Naive thymus-derived CD8-positive, alpha-beta T cell (primary cell): ENCODE measurements at places on chromosomes 2 and 18. TPM values are rescaled to one million over a fixed set of nuclear protein-coding genes. Genes with fewer than 3 reads are reported as not detected.

DNA sequence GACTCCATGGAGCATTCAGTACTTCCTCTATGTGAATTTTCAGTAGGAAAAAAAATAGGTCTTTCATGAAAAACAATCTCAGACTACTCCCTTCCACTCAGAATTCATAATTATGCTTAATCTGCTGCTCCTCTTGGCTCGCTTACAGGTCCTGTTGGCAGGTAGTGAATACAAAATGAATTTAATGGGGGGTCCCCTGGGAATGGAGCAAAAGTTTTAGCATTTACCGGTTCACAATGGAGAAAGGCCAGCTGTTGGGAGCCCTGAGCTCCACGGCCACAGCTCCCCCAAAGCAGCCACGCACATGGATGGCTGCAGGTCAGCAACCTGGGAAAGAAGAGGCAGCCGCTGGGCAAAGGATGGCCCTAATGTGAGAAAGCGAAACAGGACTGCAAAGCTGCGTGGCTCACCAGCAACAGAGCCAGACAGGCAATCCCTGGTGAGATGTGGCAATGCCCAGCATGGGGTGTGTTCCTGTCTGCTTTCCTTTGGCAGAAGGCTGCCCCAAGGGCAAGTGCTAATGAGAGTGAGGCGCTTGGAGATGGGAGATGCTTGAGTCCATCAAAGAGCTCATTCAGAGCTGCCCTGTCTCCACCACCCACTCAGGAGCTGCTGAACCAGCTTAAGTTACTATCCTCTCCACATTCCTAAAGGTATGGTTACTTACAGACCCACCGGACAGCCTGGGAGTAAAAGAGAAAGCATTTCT lies 447.4 kb downstream of the EPHA4 start:
- H3K4me3 ChIP-seq = no peak overlapping the region
- peaks cover 6% of the 10 kb centered on the region for H3K36me3 ChIP-seq
- peaks cover 8% of the 10 kb centered on the region for H3K27me3 ChIP-seq
- H3K4me1 ChIP-seq = no peaks in the 10 kb centered on the region
- no peak overlapping the region for H3K27ac ChIP-seq

- no peak overlapping the region for H3K27ac ChIP-seq
- no peak overlapping the region for H3K4me3 ChIP-seq
- no peaks in the 10 kb centered on the region for H3K4me1 ChIP-seq
Observed at GRCh38 chr18:44954257-44954656, 273.6 kb downstream of the SETBP1 start.

- no peaks in the 10 kb centered on the region for H3K27me3 ChIP-seq
- no peak overlapping the region for H3K4me3 ChIP-seq
- peaks cover 63% of the 10 kb centered on the region for H3K36me3 ChIP-seq
- no peak for DNase-seq
- peaks cover 3% of the 10 kb centered on the region for H3K4me1 ChIP-seq
Observed at GRCh38 chr18:76364282-76365259, 130.5 kb downstream of the ZNF516 start.

DNA sequence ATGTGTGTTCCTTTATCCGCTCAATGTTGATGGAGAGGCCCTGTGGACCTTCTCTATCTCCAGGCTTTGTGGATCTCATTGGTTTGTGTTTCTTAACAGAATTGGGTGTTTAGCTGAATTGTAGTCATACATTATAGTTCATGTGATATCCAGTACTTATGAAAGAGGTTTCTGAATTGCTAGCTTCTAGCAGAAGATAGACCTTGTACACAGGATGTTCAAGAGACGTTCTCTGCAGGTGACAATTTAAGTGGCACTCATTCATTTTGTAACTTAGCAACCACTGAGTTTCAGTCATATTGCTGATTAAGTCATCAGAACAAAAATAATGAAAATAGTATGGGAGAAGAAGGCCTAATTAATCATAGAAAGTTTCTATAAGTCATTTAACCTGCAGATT lies 279.2 kb downstream of the ALPK2 start:
- no peak overlapping the region for H3K27ac ChIP-seq
- H3K36me3 ChIP-seq = peaks cover 13% of the 10 kb centered on the region
- no peak for DNase-seq

DNA sequence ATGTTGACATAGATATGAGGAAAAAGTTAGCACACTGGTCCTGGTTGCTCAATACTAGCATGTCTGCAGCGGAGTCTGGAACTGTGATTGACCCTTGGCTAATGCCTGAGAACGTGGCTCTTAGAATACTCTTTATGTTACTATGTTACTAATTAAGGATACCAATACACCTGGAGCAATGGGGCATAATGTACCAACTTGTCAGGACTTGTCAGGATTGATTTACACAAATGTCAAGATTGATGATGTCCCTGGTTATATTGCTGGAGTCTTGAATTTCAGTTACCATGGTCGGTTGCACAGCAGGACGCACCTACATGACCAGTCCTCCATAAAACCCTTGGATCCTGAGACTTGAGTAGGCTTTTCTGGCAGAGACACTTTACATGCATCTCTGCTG lies 810.9 kb downstream of the CPS1 start:
- no peaks in the 10 kb centered on the region for H3K27me3 ChIP-seq
- H3K36me3 ChIP-seq = no peaks in the 10 kb centered on the region
- DNase-seq = no peak
- no peak overlapping the region for H3K4me3 ChIP-seq
- H3K4me1 ChIP-seq = no peaks in the 10 kb centered on the region

DNA sequence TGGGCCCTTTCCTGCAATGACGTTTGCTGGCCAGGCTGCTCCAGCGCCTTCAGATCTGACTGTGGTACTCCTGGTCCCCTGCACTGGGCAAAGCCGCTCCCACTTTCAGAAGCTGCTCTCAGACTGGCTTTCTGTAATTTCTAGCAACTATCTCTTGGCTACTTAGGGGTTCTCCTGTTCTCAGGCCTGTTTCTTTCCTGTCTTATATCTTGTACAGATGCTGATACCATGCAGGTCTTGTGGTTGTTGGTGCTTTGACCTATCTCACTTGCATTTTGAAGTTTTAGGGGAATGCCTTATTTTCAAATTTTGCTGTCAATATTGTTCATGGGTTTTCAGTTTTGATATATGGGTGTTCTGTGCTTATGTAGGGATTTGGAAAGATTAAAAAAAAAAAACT lies 145.8 kb downstream of the CLIP4 start:
- no peak overlapping the region for H3K4me3 ChIP-seq
- H3K27me3 ChIP-seq = peaks cover 13% of the 10 kb centered on the region
- peaks cover 2% of the 10 kb centered on the region for H3K36me3 ChIP-seq
- no peak for DNase-seq
- no peak overlapping the region for H3K27ac ChIP-seq

GRCh38 chr2:1972422-1972821 lies 228.1 kb upstream of the PXDN start:
- H3K4me3 ChIP-seq = no peak overlapping the region
- no peak overlapping the region for H3K27ac ChIP-seq
- H3K27me3 ChIP-seq = no peaks in the 10 kb centered on the region
- no peaks in the 10 kb centered on the region for H3K4me1 ChIP-seq
- H3K36me3 ChIP-seq = no peaks in the 10 kb centered on the region

DNA sequence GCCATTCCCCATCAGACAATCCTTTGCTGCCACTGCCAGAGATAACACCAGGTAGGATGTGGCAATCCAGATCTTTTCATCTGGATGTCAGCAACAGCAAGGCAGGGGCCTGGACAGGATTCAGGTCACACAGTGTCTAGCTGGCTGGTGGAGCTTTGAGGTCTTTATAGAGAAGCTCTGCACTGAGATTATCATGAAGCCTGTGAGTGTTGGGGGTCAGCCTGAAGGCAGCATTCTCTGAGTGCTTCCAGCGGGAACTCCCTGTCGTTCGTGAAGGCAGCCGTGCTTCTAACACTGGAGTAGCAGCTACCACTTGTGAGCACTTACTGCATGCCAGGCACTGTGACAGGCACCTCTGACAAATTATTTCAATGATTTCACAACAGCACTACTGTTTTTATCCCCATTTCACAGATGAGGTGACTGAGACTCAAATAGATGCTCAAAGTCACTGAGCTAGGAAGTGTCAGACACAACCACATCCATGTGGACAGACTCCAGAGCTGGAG lies 85.7 kb downstream of the SEMA4F start:
- H3K36me3 ChIP-seq = peaks cover 11% of the 10 kb centered on the region
- DNase-seq = no peak
- H3K27me3 ChIP-seq = no peaks in the 10 kb centered on the region

DNA sequence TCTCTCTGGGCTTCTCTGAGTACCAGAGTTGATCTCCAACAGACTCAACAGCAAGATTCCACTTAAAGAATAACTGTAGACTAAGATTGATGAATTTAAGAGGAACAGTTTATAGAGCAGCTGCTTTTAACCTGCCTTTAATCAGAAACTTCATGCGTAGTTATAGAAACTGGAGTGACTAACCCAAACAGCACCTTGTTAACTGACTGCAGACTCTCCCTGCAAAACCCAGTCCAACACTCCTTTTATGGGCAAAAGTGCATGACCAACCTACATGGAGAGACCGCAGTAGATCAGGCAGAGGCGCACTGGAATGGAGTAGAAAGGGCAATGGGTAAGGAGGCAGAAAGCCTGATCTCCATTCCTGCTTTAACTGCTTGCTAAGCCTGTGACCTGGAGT lies 110.6 kb downstream of the NRP2 start:
- H3K27ac ChIP-seq = no peak overlapping the region
- DNase-seq = no peak
- H3K4me3 ChIP-seq = no peak overlapping the region
- no peaks in the 10 kb centered on the region for H3K27me3 ChIP-seq
- no peaks in the 10 kb centered on the region for H3K4me1 ChIP-seq

- no peak overlapping the region for H3K4me3 ChIP-seq
- no peaks in the 10 kb centered on the region for H3K36me3 ChIP-seq
- no peaks in the 10 kb centered on the region for H3K4me1 ChIP-seq
- peaks cover 4% of the 10 kb centered on the region for H3K27me3 ChIP-seq
- no peak overlapping the region for H3K27ac ChIP-seq
- DNase-seq = no peak
Observed at GRCh38 chr2:238865015-238865719, 17.3 kb downstream of the TWIST2 start.

GRCh38 chr2:150742094-150742493 lies 254.6 kb upstream of the RND3 start:
- no peaks in the 10 kb centered on the region for H3K27me3 ChIP-seq
- no peaks in the 10 kb centered on the region for H3K4me1 ChIP-seq
- H3K4me3 ChIP-seq = no peak overlapping the region
- DNase-seq = no peak
- no peaks in the 10 kb centered on the region for H3K36me3 ChIP-seq

GRCh38 chr2:33498291-33498956 lies 22.0 kb downstream of the RASGRP3 start:
- H3K4me3 ChIP-seq = no peak overlapping the region
- no peak for DNase-seq
- H3K4me1 ChIP-seq = peaks cover 3% of the 10 kb centered on the region
- H3K27me3 ChIP-seq = no peaks in the 10 kb centered on the region

- no peaks in the 10 kb centered on the region for H3K4me1 ChIP-seq
- no peak overlapping the region for H3K27ac ChIP-seq
- H3K36me3 ChIP-seq = no peaks in the 10 kb centered on the region
Observed at GRCh38 chr2:71045151-71045550, 23.3 kb upstream of the NAGK start.

The KLHL41 gene
- total RNA-seq = not detected

The PIGN gene
- 28.5 TPM for total RNA-seq

The NR4A2 gene
- 2.8 TPM for total RNA-seq

The HOXD13 gene
- total RNA-seq = not detected

The NT5C1B gene
- total RNA-seq = not detected

The TCF23 gene
- not detected for total RNA-seq

The ALK gene
- not detected for total RNA-seq

The ZNF385B gene
- not detected for total RNA-seq

The LIMS3 gene
- total RNA-seq = 0.23 TPM

The GALR1 gene
- not detected for total RNA-seq
